ENCODE measurements at places on chromosomes 4 and X.

DNA sequence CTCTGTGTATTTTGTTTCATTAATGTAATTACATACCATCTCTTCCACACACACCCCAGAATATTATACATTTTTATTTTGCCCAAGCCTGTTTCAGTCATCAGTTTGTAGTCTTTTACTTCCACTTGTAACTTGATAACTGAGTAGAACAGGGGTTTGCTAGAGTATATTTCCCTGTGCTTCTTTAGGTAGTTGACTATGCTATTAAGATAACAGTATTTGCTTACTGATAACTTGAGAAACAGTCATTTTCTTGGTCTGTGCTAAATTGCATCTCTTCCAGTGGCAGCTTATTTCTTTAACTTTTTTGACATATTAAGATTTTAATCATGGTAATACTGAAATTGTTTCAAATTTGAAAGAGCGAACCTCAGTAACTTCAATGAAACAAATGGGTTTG is 7.0 kb upstream of the XK start:
- DNase-seq: no peak

DNA sequence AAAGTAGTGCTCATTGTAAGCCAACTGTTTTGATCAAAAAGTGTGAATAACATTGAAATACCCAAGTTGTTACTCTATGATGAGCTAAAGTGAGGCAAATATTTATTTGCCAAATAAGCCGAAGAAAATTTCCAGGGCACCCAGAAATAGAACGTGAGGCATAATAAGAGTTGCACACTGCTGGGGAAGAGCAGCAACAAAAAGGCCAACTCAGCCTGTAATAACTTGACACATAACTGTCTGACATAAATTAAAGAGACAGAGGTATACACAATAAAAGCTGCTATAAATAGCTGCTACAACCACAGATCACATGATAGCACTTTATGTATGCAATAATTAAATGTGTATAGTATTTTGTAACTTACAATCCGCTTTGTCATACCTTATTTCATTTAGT is 2.0 kb upstream of the ABCB7 start:
- DNase-seq: no peak

- DNase-seq: no peak
Observed at GRCh38 chrX:10109695-10110094, 47.1 kb upstream of the CLCN4 start.

DNA sequence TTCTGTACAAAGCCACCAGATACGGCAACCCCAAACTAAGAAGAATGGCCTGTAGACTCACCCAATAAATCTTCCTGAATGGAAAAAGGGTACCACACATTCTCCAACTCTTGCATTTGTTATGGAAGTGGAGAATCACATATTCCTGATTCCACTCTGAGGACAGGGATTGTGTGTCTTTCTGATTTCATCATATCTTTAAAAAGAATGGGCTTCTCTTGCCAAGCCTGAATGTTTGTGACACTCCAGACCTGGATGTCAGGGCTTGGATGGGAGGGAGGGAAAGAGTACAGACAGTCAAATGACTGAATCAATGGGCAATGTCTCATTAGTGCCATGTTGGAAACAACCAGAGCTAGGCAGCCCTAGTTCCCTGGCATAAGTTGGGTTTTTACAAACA is 77.4 kb downstream of the PLAC1 start:
- DNase-seq: no peak

DNA sequence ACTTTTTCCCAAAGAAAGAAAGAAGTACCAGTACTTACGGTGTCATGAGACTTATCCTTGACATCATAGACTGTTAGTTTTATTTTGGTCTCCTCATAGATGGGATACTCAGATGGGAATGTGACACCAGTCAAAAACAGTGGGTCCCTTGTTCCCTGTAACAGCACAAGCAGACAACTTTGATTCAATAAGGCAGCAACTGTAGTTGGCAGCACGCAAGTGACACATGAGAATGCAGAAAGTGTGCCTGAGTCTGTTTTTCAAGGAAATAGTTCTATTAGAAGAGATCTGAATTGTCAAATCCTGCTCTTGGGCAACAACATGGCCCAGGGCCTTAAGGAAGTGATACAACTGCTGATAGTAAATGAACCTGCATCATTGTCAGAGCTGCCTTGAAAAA is 443.2 kb downstream of the INPP4B start:
- no peak for DNase-seq

Data from right renal pelvis (tissue), 4 donors.